T-cell (primary cell): ENCODE measurements at places on chromosomes 6 and 20.

DNA sequence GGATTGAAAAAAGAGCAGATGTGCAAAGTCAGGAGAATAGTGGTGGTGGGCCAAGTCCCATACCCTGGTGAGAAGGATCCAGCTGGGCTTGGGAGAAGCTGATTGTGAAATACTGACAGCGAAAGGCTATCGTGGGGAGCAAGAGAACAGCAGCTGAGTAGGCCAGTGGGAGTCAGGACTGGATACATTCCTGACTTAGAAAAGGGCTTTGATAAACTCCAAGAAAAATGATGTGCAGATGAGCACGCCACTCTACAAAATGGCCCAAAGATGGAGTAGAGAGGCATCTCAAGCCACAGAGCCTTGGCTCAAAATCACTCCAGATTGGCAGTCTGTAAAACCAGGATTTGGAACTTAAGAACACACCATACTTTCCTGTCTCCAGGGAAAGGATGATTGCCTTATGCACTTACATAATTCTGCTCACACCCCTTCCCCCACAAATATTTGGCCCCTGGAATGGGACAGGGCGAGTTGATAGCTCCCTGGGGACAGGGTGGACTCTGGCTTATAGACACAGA lies 578.7 kb downstream of the MAFB start:
- DNase-seq, result no peak

DNA sequence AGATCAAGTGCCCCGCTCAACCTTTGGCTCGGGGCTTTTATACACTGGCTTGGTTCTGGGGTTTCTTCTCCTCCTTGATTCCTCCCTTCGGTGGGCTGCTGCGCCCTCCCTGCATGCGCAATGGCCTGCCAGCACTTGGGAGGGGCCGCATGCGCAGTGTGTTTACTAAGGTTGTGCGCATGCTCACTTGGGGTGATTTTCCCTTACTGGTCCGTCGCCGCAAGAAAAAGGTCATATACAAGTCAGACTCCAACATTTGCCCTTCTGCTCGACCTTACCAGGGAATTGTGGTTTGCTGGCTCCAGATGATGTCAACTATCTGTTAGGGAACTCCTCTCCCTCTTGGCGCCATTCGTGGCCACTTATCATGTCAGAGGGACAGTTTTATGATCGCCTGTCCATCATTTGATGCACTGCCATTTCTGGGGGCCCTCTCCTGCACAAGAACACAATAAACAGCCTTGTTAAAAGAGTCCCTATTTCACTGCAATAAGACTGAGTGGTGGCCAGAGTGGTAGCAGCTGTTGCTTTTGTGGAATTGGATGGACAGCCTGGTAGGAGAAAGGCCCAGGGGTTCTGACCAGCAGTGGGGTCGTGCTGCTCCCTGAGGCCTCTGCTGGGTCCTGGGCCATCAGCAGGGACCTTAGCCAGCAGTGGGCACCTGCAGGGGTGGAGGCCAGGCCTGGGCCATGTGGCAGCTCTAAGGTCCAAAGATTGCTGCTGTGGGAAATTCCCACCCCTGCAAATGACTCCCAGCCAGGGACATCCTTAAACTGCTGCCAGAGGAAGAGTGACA lies 2.8 kb upstream of the LBP start:
- DNase-seq, result no peak

DNA sequence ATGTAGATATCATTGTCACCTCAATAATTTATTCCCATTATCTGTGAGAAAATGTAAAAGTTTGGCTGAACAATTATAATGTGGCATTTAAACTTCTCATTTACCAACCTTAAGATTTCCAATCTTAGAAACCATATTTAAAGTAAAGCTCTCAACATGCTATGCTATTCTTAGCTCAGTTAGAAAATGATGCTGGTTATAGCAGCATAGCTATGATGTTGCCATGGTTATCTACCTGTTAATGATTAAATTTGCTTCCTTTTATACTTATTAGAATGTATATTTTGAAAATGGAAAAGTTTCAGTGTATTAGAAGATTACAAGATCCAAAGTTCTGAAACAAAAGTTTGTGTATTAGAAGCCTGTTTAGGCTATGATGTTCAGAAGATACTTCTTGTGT lies 110.1 kb downstream of the GPR63 start:
- DNase-seq, result no peak

DNA sequence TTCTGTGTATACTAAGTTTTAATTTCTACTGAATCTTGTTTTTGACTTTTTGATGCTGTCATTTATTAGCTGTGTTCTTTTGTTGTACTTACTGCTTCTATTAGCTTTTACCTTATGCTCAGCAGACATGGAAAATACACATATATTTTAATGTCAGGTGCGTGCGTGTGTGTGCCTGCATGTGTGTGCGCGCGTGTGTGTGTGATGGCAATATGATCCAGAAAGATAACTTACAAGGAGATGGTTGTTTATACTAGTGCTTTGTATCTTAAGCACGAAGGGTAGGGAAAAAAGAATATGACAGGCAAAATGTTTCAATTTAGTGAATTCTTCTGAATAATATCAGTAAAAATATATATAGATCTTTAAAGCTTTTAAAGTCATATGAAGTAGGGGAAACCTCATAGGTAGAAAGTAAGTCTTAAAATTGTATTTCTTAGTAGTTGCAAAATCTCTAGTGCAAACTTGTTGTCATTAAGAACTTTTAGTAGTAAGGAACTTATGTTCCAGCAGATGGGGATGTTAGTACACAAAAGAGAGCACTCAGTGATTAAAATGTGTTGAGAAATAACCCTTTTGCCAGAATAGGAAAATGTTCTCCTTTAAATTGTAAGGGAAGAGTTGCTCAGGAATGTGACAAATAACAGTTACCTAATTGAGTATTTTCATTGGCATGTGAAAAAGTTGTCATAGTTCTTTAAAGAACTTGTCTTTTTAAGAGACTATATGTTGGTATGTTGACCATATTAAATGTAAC lies 13.2 kb downstream of the QKI start:
- no peak for DNase-seq

- no peak for DNase-seq
Observed at GRCh38 chr6:154367336-154367735, 10.7 kb upstream of the IPCEF1 start.

- no peak for DNase-seq
Observed at GRCh38 chr6:125304970-125305660, 3.3 kb upstream of the HDDC2 start.

- DNase-seq, result no peak
Observed at GRCh38 chr6:29506446-29507067, 18.8 kb upstream of the MAS1L start.

GRCh38 chr20:4805663-4806449 lies 84.1 kb downstream of the PRND start:
- no peak for DNase-seq

DNA sequence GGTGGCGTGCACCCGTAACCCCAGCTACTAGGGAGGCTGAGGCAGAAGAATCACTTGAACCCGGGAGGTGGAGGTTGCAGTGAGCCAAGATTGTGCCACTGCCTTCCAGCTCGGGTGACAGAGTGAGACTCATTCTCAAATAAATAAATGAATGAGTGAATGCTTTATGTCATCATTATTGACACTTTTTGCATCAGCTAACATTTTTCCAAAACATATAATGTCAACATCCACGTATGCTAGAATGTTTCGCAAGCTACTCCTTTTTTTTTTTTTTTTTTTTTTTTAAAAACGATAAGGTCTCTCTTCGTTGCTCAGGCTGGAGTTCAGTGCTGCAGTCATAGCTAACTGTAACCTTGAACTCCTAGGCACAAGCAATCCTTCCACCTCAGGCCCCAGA lies 72.2 kb downstream of the SENP6 start:
- no peak for DNase-seq

GRCh38 chr6:70299456-70299855 lies 3.4 kb downstream of the COL9A1 start:
- DNase-seq, result no peak

DNA sequence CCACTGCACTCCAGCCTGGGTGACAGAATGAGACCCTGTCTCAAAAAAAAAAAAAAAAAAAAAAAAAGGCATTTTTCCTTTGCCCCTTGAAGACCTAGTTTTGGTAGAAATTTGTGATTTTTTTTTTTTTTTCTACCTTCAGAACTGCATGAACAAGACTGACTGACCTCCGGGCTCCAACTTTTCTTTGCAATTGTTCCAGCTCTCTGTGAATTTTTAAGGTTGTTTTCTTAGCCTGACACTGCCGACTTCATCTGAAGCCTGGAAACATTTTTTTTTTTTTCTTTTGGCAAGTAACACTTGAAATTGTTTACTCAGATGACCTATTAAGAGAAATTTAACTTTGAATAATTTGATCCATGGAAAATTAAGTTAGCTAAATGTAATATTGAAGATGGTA lies 73.0 kb downstream of the SLC24A3 start:
- no peak for DNase-seq

DNA sequence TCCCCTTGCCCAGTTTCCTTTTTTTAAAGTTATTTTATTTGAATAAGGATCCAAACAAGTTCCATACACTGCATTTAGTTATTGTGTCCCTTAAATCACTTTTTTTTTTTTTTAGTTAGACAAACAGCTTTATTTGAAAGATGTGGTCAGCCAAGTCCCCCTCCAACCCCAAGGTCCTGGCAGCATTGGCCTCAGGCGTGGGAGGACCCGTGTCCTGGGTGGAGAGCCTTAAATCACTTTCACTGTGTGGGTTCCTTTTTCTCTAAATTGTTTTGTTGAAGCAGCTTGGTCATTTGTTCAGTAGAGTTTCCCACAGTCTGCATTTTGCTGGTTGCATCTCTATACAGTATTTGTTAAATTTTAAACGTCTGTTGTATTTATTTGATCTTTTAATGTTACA lies 5.2 kb upstream of the TBCC start:
- DNase-seq, result no peak

DNA sequence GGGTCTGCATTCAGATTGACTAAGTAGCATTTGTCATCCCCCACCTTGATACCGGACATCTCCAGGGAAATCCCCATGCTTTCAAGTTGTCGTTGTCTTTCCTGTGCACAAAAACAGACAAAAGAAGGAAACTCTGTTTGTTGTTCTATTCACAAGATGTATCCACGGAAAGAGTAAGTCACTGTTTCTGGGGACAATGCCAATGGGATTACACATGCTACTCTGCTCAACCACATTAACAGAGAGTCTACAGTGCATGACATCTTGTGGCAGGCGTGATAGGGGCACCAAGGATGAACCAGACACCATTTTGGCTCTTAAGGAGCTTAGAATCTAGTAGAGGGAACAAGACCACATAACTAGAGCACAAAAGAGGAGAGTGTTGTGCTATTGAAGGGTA lies 124.4 kb upstream of the NUP153 start:
- no peak for DNase-seq

DNA sequence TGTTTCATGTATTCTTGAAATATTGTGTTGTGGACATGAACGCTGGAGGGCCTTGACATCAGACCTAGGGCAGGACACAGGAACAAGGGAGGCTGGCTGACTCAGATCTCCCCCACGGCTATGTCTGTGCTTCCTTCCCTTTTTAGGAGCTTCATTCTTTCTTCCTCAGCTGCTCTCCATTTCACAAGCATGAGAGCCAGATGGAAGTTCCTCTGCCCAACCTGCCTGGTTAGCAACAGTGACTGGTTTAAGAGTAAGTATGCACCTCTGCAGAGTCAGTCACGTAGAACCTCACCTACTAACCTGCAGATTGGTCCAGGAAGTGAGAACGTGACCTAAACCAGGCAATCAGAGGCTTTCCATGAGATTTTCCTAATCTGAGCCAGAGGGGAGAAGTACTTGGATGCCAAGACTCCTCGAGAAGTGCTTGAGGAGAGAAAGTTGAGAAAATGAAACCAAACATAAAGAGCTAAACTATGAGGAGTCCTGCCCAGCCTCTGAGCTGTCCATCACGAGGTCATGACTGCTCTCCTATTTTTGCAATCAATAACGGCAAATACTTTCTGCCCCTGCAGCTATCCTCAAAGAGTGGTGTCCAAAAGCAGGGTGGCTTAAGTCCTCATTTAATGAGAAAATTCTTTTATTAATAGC lies 465.2 kb upstream of the CITED2 start:
- no peak for DNase-seq
